ENCODE measurements at places on chromosomes 12 and 14. TPM values are rescaled to one million over a fixed set of nuclear protein-coding genes. Genes with fewer than 3 reads are reported as not detected.
A peak's percentile ranks its signal among the peaks of the same experiment; 100 is the strongest.

- peak; percentile 22 for DNase-seq
These were observed 5.4 kb downstream of the KIF26A start for GRCh38 chr14:104143521-104144452.

GRCh38 chr12:26528943-26529342 is 304.1 kb downstream of the ITPR2 start:
- no peak for DNase-seq

PLEKHD1 gene
- total RNA-seq, result 0.24 TPM

GRCh38 chr14:91509878-91510170 is 286 bp downstream of the PPP4R3A start:
- no peak for DNase-seq

DNA sequence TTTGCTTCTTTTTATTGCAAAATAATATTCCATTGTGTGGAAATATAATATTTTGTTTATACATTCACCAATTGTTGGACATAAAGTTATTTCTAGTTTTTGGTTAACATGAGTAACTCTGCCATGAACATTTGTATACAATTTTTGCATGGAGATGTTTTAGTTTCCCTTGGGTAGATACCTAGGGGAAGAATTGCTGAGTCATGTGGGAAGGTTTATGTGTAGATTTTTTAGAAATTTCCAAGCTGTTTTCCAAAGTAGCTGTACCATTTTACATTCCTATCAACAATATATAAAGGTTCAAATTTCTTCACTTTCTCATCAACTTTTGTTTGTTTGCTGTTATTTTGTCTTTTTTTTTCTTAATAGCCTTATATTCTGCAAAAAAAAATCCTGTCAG is 664.7 kb upstream of the FBXO33 start:
- DNase-seq, result no peak

DNA sequence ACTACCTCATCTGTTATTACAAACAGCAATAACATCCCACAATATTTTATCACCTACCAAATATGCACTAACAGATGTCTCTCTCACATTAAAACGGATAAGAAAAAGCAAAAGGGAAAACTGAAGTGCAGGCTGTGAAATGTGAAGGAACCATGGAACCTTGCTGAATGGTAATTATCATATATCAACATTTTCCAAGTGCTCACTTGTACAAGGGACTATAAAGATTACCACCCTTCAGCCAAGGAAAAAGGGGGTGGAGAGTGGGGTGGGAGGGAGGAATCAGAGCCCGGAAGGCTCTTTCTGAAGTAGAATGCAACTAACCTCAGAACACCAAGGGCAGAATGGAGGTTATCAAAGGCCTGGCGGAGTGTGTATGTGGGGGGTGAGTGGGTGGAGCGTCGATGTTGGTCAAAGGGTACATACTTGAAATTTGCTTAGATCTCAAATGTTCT is 1.2 kb downstream of the SNX6 start:
- no peak for DNase-seq

DNA sequence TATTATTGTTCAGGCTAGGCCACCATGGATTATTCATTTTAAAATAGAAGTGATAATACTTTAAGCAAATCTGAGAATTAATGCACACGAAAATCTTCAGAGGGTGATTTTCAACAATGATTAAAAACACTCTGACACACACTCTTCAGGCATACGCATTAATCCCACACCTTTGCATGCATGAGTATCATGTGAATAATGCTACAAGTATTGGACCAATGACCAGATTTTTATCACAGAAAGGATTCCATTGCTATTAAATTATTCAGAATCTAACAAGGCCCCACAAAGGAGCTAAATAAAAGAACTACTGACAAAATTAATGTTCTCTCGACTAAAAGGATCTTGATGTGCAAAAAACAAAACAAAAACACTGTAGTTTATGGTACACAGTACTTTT is 11.1 kb downstream of the EPS8 start:
- no peak for DNase-seq

MDGA2 gene
- total RNA-seq, result not detected

ESPL1 gene
- total RNA-seq, result 0.58 TPM

DNA sequence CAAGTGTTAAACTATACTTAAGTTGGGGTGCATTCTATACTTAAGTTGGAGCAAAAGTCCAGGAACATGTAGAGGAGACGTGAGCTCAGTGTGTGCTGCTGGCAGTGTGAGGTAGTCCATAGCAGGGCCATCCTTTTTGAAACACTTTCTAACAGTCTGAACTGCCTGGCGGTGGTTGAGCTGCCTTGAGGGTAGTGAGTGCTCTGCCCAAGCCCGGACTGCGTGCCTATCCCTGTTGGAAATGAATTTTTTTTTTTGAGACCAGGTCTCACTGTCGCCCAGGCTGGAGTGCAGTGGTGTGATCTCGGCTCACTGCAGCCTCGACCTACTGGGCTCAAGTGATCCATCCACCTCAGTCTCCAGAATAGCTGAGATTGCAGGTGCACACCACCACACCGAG is 14.1 kb downstream of the KCNH3 start:
- no peak for DNase-seq

GRCh38 chr12:9731797-9732196 is 1.1 kb downstream of the CLECL1 start:
- no peak for DNase-seq

FKBP3 gene
- total RNA-seq, result 78.9 TPM

DNA sequence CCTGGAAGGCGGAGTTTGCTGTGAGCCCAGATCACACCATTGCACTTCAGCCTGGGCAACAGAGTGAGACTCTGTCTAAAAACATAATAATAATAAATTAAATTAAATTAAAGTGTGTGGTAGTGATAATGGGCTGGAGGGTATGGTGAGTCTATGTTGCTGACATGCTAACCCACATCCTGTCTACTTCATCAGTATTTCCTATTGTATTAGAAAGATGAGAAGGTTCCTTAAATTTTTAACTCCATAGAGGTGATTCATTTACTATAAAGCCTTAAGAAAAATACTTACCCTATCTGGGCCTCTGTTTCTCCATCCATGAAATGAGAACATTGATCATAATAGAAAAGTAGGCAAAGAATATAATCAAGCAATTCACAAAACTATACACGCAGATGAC is 280.5 kb downstream of the FBXL14 start:
- no peak for DNase-seq

- no peak for DNase-seq
These were observed 1005.6 kb upstream of the LRFN5 start for GRCh38 chr14:40601063-40601462.

DNA sequence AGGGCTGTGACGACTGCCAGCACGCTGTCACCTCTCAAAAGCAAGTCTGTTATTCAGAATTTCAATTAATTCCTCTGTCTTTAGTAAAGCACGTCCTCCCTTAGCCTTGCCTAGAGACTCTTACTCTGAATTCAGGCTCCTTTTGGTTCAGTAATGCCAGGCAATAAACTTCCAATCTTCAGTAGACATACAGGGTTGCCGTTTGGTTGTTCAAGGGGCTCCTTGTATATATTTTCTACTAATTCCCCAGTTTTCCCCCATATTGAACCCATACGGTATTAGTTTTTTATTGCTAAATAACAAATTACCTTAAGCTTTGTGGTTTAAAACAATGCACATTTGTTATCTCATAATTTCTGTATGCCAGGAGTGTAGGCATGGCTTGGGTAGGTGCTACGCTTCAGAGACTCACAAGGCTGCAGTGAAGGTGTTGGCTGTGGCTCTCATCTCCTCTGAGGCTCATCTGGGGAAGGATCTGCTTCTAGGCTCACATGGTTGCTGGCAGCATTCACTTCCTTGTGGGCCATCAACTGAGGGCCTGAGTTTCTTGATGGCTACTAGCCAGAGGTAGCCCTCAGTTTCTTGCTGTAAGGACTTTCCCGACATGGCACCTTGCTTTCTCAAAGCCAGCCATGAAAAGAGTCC is 7.3 kb upstream of the CLECL1 start:
- no peak for DNase-seq

DNA sequence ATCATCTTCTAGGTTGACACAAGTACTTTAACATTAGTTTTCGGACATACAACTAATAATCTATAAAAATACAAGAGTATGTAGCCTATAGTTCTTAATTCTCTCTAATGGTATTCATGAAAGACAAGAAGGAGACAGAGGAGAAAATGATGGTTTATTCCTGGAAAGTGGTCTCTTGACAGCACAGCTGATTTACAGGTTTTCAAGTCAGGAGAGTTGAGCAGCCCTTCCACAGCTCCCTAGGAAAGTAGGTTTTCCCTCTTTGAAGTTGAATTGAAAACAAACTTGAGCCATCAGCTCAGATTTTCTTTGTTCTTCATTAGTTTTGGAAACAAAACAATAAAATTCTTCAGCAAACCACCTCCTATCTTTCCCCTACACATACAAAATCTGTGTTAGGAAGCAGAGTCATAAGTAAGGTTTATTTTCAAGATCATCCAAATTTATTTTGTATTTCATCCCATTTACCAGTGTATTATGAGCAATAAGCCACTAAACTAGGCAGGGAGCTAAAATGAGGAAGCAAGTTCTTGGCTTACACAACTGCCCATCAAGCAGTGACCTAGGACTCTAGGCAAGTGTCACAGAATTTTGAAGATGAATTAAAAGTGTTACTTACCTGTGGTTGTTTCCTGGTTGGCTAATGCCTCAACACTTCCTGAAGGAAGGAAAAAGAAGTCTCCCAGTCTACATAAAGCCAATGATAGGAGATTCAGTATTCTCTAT is 357.0 kb downstream of the BCAT1 start:
- no peak for DNase-seq

DNA sequence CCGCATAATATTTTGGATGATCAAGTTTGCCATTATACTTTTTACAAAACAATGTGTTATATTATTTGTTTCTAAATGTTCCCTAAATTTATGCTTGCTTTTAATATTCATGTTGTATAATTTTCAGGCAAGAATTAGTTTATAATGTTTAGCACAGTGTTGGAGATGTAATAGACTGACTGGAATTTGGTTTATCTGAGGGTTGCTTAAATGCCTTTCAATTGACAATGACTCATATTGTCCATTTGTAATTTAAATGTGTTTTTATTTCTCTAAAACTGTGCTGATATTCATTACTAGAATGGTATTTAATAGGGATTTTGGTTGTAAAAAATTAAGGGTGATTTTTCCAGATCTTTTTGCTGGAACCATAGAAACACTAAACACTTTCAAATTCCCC is 788.4 kb downstream of the SLC6A15 start:
- DNase-seq, result no peak

RCOR1 gene
- total RNA-seq, result 11.3 TPM

GARIN6 gene
- not detected for total RNA-seq

- DNase-seq, result peak; percentile 89
These were observed at the start of gene C14orf93 for GRCh38 chr14:23009939-23010726. Gene C14orf93 (minus strand): TSS chr14:23010143. CDS start chr14:22999023, 11,120 bp downstream.

POTEG gene
- total RNA-seq, result not detected

DNA sequence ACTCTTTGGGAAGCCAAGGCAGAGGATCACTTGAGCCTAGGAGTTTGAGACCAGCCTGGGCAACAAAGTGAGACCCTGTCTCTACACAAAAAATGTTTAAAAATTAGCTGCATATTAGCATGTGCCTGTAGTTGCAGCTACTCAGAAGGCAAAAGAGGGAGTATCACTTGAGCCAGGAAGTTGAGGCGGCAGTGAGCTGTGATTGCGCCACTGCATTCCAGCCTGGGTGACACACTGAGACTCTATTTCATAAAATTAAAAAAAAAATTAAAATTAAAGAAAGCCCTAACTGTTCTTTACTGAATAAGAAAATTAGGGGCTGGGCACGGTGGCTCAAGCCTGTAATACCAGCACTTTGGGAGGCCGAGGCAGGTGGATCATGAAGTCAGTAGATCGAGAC is 27.0 kb downstream of the SENP1 start:
- no peak for DNase-seq

DNA sequence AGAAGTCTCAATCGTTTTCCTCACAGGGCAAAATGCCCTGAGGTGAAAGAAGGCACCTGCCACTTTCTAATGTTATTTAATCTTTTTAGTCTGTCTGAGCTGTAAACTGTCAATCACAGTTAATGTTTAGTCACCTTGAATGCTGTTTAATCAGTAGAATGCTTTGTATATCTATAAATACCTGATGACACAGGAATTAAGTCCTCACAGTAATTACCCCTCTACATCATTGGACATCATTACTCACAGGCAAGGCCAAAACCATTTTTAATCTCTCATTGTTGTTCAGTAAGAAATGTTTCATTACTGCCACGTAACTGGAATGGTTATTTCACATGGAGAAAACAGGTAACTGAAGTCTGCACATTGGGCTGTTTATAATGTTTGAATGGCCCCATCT is 178.8 kb downstream of the EXOC5 start:
- no peak for DNase-seq

DNA sequence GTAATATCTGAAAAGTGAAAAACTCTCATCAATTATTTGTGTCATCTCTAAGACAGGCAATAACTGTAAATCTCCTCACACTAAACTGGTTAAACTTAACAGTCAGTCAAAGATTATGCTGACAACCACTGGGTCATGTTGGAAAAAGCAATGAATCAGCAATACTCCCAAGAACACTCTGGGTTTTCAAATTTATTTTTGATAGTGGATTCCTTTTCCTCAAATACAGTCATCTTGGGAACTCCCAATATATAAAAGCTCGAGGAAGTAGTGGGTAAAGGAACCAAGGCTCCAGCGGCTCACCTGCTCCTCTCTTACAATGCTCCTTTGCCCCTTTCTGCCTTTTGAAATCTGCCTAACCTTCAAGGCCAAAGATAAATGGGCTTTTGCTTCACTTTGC is 70.0 kb downstream of the ARMH4 start:
- DNase-seq, result no peak

GRCh38 chr12:109888179-109889020 is 8.1 kb upstream of the GLTP start:
- DNase-seq, result no peak

AMN gene
- 0.68 TPM for total RNA-seq

GRCh38 chr14:69644814-69645213 is 33.4 kb downstream of the SUSD6 start:
- DNase-seq, result no peak

DNA sequence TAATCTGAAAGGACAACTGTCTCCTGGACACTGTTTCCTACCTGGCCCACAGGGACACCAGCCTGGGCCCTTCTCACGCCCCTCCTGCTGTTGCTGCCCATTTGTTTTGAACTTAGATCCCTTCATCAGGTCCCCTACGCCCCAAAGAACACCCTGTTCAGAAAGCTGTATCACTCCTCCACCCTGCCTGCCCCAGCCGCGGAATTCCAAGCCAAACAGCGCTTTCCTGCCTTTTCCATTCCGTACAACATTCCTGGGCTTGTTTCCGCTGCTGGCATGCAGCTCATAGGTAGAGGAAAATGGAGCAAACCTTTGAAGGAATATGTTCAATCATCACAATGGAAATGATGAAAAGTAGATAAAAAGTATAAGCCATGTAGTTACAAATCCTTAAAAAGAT is 12.8 kb upstream of the GSG1 start:
- peak; percentile 70 for DNase-seq

- DNase-seq, result no peak
These were observed 10.1 kb downstream of the ZC2HC1C start for GRCh38 chr14:75079521-75079920.
